ENCODE measurements at places on chromosomes 4 and X.
A peak's percentile ranks its signal among the peaks of the same experiment; 100 is the strongest.

DNA sequence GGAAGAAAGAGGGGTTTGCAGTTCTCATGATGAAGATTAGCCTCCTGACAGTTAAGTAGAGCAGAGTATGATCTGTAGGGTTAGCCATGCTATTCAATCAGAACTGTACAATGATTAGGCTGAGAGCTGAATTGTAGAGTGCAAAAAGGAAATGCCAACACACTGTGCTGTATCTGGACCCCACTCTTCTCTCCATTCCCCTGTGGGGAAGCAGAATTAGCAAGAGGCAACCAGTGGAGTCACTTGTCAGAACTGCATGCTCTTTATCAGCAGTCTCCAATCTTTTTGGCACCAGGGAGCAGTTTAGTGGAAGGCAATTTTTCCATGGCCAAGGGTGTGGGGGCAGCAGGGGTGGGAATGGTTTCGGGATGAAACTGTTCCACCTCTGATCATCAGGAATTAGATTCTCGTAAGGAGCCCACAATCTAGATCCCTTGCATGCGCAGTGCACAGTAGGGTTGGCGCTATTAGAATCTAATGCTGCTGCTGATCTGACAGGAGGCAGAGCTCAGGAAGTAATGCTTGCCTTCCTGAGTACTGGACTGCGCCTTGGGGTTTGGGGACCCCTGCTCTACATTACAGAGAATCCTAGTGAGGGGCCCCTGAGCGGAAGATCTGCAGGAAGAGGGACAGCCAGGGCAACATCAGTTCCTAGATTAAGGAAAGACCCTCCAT, 19.4 kb downstream of the TBC1D9 start:
- DNase-seq, result no peak

GRCh38 chr4:90845777-90846176, 718.6 kb downstream of the CCSER1 start:
- no peak for DNase-seq

- no peak for DNase-seq
Observed at GRCh38 chr4:1985780-1986577, 22.8 kb downstream of the NELFA start.

DNA sequence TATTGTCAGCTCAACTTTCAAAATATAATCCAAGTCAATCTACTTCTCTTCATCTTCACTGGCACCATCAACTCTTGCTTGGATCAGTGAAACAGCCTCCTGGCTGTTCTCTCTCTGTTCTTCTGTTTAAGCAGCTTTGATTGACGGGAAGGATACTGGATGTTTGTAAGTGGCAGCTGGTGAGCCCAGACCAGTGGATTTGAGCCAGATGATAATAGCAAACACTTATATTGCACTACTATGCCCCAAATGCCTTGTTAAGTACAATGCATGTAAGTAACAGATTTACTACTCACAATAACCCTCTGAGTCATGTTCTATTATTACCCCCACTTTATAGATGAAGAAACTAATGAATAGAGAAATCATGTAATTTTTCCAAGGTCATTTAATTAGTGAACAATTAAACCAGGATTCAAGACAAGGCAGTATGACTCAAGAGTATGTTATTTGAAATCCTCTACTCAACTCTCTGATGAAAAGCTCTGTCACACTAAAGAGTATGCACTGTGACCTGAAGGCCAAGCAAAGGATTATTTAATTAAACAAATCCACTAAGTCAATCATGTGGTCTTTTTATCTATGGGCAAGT, 44.8 kb downstream of the SPANXN3 start:
- DNase-seq, result no peak

DNA sequence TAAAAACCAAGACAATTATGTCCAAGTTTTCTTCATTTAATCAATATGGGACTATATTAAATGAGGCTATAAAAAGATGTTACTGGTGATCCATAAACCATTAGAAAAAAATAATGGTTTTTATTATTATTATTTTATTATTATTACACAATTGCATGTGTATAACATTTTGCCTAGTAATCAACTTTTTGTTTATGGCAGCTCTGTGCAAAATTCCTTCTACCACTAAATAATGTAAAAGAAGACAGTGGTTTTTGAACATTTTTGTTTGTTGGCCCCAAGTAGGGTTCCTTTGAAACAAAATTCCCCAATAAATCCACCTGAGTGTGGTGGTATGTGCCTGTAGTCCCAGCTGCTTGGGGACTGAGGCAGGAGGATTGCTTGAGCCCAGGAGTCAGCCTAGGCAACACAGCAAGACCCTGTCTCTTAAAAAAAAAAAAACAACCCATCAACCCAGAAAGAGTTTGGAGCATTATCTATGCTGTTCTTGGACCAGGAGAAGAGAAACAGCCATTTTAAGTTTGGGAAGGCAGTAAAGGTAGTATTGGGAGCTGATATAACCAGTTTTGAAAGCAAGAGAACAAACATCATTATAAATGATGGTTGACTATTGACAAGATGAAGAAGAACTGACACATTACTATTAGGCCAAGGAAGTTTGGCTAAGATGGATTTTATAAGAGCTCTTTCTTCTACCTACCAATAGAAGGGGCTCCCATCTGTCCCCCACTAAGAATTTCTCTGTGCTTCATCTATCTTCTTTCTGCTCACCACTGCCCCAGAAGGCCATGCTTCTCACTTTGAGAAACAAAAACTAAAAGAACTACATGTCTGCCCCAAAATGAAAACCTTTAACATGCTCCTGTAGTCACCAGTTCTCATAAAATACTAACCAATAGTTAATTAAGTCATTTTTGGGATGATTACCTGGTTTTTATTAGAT, 2.2 kb downstream of the TMEM156 start:
- DNase-seq, result no peak

GRCh38 chr4:65868096-65868824, 198.0 kb upstream of the EPHA5 start:
- DNase-seq, result no peak

- DNase-seq, result no peak
Observed at GRCh38 chr4:183831026-183831446, 74.1 kb upstream of the STOX2 start.

DNA sequence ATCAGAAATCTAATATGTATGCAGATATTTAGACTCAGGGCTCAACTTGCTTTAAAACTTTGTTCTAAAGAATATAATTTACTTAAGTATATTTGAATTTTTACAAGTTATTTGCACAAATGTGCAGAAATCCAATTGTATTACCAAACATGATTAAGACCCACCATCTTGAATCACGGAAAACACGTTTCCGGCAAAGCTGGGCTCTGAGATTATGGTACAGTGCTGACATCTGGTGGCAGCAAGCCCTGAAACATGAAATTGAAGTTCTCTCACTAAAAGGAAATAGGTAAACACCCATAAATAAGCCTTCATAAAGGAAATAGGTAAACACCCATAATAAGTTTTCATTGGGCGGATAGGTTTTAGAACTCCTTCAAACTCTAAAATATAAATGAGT, 98.3 kb upstream of the MAOA start:
- peak; percentile 49 for DNase-seq

DNA sequence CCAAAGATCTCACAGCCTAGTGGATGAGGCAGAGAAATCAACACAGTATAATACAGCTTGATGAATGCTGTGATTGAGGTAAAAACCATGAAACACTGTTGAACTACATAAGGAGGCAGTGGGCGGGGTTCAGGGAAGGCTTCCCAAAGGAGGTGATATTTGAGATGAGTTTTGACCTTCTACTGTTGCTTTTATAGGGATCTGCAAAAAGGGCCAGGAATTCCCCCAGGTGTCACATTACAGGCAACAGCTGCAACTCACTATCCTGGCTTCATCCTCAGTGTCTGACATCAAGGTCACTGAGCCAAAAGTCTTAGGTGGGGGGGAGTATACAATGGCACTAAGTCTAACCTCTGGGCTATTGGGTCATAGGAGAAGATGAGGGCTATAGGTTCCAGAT, 185.7 kb upstream of the NRK start:
- no peak for DNase-seq

- no peak for DNase-seq
Observed at GRCh38 chr4:155071962-155072361, 136.5 kb upstream of the NPY2R start.

DNA sequence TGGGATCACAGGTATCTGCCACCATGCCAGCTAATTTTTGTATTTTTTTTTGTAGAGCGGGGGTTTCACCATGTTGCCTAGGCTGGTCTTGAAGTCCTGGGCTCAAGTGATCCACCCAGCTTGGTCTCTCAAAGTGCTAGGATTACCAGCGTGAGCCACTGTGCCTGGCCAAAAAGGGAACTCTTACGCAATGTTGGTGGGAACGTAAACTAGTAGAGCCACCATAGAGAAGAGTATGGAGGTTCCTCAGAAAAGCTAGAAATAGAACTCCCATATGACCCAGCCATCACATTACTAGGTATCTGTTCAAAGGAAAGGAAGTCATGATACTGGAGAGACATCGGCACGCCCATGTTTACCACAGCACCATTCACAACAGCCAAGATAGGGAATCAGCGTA, 85.9 kb downstream of the PRKX start:
- no peak for DNase-seq

- no peak for DNase-seq
Observed at GRCh38 chr4:75644095-75644494, 13.8 kb upstream of the CDKL2 start.

DNA sequence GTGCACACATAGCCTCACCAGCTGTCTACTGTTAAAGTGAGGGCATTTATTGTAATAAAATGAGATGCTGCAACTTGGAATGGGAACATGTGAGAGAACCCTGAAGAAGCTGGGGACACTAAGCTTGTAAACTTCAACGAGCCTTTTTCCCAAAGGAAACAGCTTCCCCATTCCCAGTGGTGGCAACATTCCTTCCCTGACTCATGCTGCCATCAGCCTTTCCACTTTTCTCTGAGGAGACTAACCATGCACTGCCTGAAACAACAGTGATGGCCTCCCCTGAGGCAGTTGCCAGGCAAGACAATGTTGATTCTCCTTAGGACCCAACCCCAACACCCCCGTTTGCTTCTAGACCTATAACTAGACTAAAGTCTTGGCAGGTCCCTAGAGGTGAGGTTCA, 928.3 kb downstream of the GLUD2 start:
- no peak for DNase-seq

DNA sequence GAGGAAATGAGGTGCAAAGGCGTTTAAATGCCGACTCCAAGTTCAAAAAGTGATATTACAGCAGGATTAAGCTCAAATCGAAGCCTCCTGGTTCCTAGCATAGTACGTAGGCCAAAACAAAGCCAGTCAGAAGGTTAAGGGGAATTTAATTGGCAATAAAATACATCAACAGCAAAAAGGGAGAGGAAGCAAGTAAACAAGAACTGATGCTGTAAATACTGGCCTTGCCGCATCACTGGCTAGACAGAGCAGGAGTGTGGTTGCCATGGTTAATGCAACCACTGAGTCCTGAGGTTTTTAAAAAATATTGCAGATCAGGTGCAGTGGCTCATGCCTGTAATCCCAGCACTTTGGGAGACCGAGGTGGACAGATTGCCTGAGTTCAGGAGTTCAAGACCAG, 63.2 kb upstream of the FBXW7 start:
- DNase-seq, result no peak

DNA sequence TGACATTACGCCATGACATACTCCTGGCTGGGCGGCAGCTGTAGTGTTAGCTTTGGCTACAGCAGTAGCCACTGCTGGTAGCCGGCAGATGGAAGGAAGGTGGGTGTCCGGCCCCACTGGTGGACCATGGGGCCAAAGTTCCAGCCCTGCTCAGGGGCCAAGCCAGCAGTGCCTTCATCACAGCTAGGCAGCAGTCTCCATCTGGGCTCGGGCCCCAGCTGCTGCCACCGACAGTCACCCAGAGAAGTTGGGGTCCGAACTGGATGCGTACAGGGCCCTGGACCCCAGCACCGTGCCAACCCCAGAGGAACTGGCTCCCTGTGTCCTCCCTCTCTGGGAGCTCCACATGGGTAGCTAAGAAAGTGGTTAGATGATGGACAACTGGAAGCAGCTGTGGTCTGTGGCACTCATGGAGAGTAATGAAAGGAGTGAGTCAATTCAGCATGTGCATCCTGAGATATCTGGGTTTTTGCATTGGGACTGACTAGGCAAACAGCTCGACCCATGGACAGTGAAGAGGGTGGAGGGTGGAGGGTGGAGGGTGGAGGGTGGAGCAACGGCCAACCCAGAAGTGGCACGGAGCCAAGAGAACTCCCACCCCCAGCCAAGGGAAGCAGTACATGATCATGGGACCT, 366.6 kb upstream of the GRIA3 start:
- no peak for DNase-seq

GRCh38 chrX:106932960-106933537, 12.8 kb downstream of the CLDN2 start:
- DNase-seq, result no peak

DNA sequence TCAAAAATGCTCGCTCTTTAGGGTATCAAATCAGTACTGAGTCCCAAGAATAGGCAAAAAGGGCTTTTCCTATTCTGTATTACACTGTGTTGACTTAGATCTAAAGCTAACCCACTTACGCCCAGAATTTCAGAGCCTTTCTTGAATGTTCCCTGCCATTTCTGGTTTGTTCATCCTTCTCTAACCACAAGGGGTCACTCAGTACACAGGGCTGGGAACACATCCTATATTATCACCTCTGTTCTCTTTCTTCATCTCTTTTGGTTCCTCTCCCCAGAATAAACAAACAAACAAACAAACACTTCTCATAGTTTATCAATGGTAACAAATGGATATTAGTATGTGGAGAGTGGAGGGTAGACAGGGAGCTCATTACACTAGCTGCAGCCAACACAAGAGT, 25.5 kb upstream of the MORC4 start:
- no peak for DNase-seq
